AG09319 (cell line): ENCODE measurements at places on chromosomes 7 and 10.

DNA sequence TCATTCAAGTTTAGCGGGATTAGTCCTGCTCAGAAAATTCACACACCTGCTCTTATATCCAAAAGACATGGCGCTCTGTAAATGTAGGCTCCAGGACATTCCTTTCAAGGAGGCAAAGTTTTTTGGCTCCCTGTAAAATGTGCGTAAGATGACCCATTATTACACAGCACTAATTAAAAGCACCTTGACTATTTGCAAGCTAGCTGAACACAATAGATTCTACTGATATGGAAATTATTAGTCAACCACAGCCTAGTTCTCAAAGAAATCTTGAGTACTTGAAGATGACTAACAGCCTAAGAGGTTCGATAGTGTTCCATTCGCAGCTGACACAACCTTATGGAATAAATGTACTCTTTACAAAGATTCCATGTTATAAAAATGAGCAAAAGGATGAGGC, 175.2 kb downstream of the BMPER start:
- no peak for DNase-seq

- DNase-seq: no peak
Observed at GRCh38 chr10:50850578-50851230, 34.7 kb downstream of the A1CF start.

DNA sequence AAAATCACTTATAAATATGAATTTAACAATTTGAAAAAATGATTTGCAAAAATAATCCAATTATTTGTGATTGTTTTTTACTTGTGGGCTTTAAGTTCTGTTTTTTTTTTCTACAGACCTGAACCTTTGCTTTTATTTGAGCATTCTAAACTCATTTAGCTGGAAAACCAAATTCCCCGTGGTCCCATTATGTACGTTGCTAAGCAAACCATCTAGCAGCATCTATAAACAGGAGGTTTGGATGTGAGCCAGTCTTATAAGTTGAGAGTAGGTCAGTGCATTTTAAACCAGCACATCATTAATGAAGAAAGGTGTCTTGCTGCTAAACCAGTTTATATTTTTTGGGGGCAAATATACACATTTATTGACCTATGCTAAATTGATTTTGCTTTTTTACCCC, 77.3 kb downstream of the LRRN3 start:
- DNase-seq: no peak

GRCh38 chr7:127600885-127601284, 7.3 kb downstream of the FSCN3 start:
- DNase-seq: no peak

GRCh38 chr10:89085153-89085552, 94.6 kb downstream of the FAS start:
- no peak for DNase-seq

DNA sequence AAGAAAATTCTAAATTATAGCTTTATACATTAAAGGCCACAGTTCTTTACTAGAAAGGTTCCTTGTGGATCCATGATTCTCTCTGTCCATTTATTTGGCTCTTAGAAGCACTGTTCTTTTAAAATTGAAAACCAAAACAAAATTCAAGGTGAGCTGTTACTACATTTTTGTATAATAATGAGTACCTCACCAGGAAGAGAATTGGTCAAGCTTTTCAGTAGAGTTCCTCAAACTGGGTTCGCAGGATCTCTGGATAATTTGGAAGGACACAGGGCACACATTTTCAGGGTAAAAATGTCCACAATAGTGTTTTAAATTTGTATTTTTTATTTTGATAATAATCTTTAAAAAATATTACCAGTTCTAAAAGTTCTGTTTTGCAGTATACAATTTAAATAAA, 93.0 kb downstream of the PPP1R3A start:
- DNase-seq: no peak

DNA sequence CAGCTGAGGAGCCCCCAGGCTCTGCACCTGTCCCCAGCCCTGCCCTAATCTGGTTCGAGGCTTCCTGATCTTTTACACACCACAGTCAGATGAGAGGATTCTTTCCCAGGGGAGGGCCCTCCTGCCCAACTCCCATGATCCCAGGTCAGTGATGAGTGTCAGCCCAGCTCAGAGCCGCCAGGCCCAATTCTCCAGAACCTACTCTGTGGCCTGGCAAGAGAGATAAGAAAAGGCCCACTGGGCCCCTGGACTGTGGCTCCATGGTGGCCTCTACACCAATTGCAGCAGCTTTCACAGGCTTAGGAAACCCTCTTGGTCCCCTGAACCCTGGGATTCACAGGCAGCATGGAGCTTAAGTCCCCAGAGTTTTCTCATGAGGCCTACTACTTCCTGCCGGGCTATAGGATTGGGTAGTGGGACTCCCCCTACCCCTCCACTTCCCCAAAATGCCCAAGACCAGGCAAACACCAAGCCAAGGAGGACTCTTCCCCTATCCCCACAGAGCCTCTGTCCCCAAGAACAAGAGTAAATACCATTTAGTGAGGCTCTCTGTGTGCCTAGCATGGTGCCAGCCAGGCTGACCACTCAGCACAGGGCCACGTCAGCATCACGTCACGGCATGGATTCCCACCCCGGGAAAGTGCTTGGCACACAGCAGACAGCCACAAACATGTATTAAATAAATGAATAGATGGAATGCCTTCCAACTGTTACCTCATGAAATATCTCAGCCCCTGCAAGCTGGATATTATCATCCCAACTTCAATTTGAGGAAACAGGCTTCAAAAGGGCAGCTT, 100.0 kb downstream of the GRID1 start:
- DNase-seq: no peak

GRCh38 chr7:26170663-26171062, 18.7 kb downstream of the NFE2L3 start:
- DNase-seq: no peak

DNA sequence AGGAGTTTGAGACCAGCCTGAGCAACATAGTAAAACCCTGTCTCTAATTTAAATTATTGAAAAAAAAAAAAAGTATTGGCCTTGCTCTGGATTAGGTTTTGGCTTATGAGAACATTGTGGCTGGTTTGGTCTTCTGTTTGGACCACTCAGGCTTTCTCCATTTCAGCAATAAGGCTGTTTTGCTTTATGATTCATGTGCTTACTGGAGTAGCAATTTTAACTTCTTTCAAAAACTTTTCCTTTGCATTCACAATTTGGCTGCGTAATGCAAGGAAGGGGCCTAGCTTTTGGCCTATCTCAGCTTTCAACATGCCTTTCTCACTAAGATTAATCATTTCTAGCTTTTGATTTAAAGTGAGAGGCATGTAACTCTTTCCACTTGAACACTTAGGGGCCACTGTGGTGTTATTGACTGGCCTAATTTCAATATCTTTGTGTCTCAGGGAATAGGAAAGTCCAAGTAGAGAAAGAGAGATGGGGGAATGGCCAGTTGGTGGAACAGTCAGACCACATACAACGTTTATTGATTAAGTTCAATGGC, 38.0 kb upstream of the SRPK2 start:
- no peak for DNase-seq

- DNase-seq: no peak
Observed at GRCh38 chr10:131314799-131315198, 3.3 kb upstream of the TCERG1L start.

DNA sequence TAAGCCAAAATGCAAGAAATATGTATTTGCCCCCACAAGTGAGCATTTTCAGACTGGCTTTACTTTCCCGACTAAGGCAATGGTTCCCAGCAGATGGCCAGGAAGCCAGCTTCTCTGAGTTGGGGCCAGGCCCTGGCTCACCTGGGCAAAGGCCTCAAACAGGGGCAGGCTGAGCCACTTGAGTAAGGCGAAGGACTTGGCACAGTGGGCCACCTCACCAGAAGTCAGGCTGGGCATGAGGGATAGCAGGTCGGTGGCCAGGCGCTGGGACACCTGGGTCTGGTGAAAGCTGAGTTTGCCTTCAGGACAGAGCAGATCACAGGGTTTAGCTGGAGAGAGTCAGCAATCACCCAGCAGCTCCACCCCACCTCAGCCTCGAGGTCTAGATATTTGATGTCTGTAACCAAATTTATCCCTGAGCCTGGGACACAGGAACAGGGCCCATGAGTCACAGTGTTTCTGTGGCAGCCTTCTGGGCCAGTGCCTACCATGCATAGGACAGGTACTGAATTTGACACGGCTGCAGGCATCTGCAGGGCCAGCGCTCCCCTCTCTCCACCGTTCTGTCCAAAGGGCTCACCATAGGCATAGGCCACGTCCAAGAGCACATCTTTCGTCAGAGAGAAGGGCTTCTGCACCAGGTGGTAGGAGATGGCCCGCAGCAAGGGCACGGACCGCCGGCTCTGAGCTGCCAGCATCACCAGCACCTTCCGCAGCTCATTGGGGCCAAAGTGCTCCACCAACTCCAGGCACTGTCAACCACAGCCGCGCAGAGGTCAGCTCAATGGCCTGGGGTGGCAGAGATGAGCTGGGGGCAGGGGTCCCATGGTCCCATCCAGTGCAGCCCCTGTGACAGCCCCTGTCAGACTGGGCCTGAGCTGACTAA, 7.3 kb downstream of the TBRG4 start:
- no peak for DNase-seq

GRCh38 chr7:30389791-30390190, 88.8 kb downstream of the NOD1 start:
- DNase-seq: no peak

DNA sequence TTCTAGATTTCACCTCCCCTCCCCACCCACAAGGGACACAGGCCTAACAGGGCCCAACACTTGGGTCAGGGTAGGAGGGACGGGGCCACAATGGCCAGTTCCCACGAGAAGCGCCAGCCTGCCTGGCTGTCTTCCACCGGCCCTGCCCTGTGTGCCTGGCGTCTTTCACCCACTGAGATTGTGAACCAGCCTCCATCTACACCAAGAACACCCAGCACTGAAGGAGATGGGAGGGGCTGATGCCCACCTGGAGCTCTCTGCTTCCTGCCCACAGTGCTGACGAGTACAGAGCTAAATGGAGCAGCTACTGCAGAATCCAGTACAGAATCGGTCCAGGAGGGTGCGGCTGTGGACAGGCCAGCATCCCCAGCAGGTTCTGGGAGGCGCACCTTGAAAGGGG, 2.4 kb upstream of the ASIC3 start:
- no peak for DNase-seq

- no peak for DNase-seq
Observed at GRCh38 chr10:22605168-22605567, 109.2 kb downstream of the PIP4K2A start.

DNA sequence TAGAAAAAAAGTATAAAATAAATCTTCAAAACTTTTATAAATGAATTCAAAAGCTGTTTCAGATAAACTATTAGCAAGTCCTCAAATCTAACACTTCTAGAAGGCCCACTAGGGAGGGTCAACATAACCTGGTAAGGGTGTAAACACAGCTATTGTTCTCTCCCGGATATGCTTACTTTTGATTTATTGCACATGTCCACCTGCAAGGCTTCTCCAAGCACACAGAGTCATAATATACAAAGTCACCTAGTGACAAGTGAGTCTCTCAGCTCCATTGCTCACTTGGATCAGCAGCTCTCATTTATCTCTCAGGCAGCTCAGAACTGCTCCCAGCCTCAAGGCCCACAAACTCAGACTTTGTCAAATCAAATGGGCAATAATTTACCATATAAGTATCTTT, 44.0 kb upstream of the COL1A2 start:
- DNase-seq: no peak

GRCh38 chr7:141144921-141145629, 71.2 kb downstream of the TMEM178B start:
- no peak for DNase-seq

DNA sequence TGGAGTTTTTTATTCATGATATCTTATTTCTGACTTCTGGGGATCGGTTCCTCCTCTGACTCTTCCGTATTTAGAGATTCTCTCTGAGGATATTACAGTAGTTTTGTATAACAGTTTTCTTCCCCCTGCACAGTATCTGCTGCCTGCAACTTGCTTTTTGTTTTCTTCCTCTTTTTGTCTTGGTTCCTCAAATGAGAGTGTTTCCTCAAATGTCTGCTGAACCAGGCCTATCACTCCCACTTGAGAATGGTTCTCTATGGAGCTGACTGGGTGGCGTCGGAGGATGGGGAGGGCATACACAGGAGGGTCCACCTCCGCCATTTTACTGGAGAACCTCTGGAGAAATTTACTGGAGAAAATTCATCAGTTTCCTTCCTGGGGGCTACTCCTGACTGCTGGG, 27.7 kb downstream of the ARHGAP22 start:
- DNase-seq: no peak

DNA sequence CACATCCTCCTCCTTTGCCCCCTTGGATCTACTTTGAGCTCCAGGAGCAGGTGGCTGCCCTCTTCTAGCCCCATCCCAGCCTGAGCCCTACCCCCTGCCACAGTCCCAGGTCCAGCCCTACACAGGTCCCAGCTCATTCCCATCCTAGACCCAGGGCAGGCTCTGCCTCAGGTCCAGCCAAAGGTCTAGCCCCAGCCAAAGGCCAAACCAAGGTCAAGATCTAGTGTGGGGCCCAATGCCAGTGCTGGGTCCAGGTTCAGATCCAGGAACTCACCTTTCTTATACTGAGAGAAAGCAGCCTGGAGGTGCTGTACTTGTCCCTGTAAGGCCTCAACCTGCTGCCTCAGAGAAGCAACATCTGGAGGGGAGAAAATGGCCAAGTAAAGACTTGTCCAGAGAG, 8.5 kb downstream of the SFTPD start:
- DNase-seq: no peak

GRCh38 chr7:90430614-90431460, 27.6 kb downstream of the CLDN12 start:
- DNase-seq: no peak

DNA sequence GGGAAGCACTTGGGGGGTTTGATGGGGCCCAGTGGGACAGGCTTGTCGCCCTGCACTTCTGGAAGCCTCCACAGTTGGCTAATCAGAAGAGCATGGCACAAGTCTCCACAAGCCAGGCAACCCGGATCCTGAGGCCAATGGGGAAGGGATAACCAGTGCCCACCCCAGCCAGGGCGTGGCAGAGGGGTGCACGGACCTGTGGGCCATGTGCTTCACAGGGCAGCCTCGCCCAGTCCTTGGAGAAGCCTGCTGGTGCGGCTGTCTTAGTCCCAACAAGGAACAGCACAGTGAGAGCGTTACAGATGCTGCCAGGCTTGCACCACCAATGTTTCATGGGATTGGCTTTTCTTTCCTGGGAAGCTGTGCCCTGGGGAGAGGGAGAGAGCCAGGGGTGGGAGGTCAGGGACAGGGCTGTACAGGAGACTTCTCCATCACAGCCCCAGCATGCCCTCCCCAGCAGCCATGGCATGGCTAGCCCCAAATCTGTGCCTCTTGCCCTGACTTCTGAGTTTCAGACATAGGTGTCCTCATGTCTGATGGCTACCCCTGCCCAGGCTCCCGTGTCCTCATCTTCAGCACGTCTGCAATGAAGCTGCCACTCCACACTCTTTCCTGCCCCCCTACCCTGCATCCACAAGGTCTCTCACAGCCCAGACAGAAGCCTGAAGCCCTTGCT, 116.0 kb downstream of the PTPN20 start:
- no peak for DNase-seq

GRCh38 chr7:104772405-104773345, 241.3 kb upstream of the KMT2E start:
- no peak for DNase-seq

DNA sequence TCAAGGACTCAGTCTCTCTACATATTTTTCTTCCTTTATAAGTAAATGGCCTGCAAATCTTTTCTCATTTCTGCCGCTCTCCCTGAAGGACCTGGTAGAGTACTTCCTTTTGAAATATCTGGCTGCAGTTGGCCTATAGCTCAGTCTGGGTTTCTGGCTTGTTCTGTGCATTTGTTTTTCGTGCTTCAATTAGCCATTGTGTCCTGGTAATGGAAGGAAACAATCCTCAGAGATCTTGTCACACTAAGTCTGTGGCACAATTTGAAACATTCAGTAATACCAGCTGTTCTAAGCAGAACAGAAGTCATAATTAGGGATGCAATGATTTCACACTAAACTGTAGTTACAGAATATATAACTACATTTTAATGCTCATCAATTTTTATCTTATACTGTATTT, 545.0 kb downstream of the NRG3 start:
- no peak for DNase-seq
